Activated naive CD4-positive, alpha-beta T cell (primary cell): ENCODE measurements at places on chromosomes 13 and 19.

DNA sequence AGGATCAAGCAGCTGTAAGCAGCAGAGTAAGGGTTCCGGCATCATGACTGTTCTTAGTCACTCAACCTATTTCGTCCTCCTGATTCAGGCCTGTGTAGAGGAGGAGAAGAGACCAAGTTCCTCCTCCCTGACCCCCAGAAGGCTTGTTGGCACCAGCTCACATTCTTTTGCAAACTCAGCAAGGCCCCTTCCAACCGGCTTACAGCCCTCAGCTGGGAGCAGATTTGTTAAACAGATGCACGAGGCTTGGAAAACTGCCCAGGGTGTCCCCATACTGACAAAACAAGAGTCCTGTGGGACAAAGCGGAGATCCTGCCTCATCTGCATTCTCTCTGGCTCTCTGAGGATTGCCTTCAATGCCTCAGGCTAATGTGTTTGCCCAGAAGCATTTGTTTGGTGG is 113.2 kb upstream of the SOX21 start:
- DNase-seq, result no peak

- no peak for DNase-seq
These were observed 2.3 kb upstream of the FCAR start for GRCh38 chr19:54871696-54872095.

- DNase-seq, result no peak
These were observed 58.0 kb upstream of the ZNF536 start for GRCh38 chr19:30314056-30314804.

DNA sequence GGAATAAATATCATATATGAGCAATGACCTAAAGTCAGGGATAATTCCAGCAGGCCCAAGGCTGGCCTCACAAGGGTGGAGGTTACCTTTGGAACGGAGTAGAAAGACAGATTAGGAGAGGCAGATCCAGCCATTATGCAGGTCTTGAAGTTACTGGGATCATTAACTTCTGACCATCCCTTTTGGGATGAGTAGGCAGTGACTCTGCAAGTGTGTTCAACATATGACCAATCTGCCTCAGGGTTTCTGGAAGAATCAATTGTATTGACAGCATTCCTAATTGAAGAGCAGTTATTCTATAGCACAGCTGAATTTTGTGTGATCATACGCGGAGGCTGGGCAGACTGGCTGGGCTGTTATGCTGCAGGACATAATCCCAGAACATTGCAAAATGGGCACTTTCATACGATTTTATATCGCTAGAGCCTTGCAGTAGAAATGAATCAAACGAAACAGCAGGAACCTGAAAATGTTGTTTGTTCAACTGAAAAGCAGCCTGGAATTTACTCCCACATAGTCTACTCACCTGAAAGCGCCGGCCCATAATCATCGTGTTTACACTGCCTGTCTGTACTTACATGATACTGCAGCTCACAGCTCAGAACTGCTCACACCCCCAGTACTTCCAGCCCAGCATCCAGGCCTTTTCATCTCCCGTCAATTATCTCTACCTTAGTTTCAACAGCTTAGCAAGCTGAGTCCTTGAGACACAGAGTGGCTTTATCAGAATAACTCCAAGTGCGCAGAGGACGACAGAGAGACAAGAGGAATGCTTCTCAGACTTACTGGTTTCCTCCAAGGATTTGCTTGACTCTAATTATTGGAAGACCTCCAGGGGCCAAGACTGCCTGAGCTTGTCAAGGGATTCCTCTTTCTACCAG is 556.1 kb downstream of the EFNB2 start:
- DNase-seq, result no peak

DNA sequence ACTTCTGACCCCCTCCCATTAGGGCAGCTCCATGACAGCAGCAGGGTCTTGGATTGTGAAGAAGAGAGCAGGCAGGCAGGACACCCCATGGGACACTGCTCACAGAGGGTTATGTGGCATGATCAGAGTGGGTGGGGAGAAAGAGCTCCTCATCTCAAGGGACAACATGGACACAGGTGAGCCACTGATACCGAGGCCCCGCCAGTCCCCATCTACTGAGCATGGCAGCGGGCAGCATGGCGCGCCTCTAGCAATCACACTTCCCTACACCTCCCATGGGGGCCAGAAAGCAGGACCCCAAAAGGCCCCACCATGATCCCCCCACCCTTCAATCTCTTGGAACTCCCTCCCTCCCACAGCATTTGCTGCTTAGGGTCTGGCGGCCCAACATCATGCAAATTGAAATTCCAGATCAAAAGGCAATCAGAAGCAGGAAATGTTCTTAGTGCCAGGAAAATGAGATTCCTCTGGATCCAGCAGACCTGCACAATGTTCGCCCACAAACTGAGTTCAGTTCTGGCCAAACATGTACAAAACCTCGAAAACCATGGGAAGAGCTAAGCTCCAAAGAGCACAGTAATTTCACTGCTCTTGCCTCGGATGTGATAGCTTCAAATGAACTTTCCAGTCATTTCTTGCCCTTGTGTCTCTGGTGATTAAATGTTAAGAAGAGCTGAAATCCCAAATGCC is 14.8 kb downstream of the DOCK9 start:
- no peak for DNase-seq

GRCh38 chr19:43395561-43395960 is 19.1 kb upstream of the TEX101 start:
- no peak for DNase-seq

DNA sequence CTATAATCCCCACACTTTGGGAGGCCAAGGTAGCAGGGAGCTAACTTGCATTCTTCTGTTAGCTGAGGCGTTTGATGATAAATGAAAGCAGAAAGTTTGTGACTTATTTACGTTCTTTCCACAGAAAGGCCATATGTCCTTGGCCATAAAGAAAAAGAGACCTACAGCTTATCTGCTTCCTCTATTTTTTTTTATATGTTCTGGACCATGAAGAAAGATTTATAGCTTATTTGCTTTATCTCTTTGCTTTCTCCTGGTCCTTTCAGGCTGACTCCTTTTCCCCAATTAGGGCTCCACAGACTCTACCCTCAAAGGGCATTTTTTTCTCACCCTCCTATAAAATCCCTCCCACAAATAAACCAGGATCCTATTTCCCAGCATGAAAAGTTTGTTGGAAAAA is 1.5 kb upstream of the ZNF616 start:
- DNase-seq, result no peak

DNA sequence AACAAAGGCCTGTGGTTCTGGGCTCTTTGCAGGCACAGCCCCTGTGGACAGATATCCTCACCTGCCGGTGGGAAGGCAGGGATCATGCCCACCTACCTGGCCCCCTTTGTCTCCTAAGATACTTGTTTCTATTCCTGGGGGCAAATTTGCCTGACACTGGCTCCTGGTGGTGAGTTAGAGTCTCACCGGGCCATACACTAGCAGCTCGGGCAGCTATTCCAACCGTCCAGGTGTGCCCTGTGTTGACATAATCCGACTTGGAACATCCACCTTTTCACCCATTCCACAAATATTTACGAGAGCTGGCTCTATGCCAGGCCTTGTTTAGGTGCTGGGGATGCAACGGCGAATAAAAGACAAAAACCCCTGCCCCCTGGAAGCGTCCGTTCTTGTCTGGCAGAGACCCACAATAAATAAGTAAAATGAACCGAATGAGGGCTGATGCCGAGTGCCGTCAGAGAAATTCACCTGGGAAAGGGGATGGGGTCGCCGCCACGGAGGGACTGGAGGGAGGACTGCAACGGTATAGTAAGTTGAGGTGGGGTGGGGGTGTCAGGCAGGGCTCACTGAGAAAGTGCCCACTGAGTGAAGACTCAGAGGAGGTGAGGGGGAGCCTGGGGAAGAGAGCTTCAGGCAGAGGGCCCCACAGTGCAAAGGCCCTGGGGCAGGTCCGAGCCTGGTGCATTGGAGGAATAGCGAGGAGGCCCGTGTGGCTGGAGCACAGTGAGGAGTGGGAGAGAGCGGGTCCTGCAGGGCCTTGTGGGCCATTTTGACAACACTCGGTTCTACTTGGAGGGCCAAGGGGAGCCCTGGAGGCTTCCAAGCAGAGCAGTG is 43.2 kb upstream of the RANBP3 start:
- no peak for DNase-seq

DNA sequence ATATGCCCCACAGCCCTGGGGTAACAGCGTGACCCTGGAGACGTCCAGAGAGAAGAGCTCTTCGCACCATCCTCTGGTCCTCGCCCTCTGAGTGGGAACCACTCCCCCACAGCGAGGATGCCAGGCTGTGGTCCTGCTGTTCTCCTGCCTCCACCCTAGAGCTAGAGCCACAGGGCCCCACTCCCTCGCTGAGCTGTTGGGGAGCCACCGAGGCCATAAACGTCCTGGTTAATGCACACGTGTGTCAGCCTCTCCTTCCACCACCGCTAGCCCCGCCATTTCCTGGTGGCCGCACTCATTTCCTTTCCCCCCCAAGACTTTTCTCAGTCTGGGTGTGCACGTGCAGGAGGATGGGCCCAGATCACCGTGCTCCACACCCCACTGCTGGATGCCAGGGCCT is 11.5 kb downstream of the CEACAM16 start:
- DNase-seq, result no peak

GRCh38 chr13:35723053-35723461 is 246.6 kb upstream of the MAB21L1 start:
- no peak for DNase-seq

DNA sequence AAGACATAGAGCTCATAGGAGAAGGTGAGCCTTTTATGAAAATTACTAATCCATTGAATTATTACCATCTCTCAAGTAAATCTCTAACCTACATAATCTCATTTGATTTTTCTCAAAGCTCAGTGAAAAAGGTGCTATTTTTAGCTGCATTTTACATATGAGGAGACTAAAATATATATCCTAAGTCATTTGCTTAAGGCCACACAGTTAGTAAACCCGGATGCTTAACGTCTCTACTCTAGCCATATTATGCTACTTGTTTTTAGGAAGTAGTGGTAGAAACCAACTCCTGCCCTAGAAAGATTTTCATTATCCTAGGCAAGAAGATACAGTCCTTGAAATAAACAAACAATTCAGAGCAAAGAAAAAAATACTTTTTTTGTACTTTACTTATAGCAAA is 108.9 kb downstream of the RBM26 start:
- no peak for DNase-seq

- no peak for DNase-seq
These were observed 30.4 kb upstream of the TPM4 start for GRCh38 chr19:16045893-16046292.

GRCh38 chr13:26132756-26133155 is 80.9 kb upstream of the SHISA2 start:
- DNase-seq, result no peak

- DNase-seq, result no peak
These were observed 3.5 kb downstream of the FFAR2 start for GRCh38 chr19:35451338-35452096.

DNA sequence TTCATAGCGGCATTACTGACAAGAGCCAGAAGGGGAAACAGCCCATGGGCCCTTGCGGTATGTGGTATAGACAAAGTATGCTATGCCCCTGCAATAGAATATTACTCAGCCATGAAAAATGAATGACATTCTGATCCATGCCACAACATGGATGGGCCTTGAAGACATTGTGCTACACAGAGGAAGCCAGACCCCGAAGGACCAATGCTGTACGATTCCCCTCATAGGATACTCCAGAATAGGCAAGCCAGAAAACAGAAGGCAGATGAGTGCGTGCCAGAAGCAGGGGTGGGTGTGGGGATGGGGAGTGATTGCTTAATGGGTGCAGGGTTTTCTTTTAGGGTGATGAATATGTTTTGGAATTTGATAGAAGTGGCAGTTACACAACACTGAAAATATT is 342.0 kb downstream of the TEX29 start:
- no peak for DNase-seq
